A172 (cell line): ENCODE measurements at places on chromosomes 13 and 19.

GRCh38 chr13:20015763-20016162 is 57.2 kb downstream of the ZMYM2 start:
- DNase-seq: no peak

GRCh38 chr13:105278943-105279381 is 1256.5 kb downstream of the EFNB2 start:
- DNase-seq: no peak

GRCh38 chr19:48325265-48325910 is at the start of gene EMP3:
Gene EMP3 (plus strand): TSS chr19:48325552. CDS start chr19:48326845, 1,293 bp downstream.
- peak; percentile 82 for DNase-seq

DNA sequence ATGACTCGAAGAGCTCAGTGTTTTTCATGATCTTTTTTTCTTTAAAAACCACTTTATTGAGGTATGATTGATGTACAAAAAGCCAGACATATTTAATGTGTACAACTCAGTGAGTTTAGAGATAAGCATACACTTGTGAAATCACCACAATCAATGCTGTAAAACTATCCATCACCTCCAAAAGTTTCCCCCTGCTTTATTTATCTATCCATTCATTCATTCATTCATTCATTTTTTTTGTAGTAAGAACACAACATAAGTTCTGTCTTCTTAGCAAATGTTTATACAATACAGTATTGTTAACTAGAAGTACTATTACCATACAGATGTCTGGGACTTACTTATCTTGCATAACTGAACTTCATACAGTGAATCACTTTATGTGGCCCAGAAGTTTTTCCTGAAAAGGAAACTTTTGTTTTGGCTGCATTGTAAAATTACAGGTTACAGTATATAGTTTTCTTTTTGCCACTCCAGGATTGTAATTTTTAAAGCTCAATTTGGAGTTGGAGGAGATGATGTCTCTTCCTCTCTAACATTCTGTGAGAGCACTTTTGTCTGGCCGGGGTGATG is 6.7 kb downstream of the RAP2A start:
- DNase-seq: no peak

DNA sequence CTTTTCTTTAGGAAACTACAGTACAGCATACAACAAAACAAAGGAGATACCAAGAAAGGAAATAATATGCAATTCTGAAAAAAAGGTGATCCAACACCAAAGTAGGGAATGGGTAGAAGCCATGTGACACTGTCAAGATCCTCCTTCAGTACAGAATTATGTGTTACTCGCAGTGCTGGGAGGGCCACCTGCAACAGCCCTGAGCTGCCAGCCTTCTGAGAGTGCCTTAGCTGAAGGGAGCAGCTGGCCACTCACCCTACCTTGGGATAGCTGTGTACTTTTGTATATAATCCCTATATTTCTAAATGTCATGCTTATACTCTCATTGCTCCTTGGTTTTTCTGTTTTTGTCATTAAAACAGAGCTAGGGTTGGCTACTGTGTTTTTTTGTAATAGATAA is 1518.2 kb upstream of the PCDH20 start:
- DNase-seq: no peak

DNA sequence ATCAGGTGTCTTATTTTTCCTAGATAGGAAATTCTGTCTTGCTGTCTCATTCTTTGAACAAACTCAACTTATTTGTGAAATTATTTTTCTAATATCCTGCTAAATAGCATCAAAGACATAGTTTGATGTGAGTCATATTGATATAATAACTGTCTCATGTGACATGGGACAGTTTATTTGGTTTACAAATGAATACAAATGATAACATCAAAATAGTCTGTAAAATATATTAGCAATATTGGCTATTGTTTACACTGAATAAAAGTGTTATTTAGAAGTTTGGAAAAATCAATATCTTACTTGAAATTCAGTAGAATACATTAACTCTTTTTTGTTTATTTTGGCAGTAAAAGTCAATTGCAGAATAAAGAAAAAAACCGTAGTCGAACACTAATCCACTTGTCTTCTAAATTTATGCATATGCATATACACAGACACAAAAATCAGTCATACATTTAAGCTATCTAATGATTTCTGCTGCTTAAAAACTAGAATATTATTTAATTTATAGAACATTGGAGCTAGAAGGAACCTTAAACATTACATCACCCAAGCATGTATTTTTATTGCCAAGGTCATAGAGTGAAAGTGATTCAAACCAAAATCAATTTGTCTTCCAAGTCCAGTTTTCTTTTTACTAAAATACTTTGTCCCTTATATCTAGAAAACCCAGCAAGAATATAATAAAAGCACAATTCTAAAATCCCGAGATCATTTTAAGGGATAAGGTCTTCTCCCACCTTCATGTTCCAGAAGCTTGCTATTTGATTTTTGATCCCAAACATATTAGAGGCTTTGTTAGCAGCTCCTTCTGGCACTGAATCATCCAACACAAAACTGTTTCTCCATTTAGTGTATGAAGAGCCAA is 776.5 kb upstream of the SLITRK1 start:
- no peak for DNase-seq

- DNase-seq: peak; percentile 11
These were observed 46.9 kb downstream of the FNDC3A start for GRCh38 chr13:49022472-49023144.

DNA sequence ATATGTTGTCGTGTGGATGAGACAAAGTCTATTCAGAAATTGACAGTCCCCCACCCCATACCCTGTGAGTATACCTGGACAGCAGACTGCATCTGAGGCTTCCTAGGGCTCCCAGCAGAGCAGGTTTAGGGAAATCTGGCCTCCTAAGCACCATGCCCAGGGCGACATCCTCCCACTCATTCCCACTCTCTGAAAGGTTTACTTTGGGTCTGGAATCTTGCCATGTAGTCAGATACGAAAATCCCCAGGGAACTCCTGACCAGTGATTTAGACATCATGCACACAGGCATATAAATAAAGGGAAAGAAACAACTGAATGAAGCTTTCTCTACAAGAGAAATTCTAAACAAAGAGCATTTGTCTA is 717 bp upstream of the NALCN start:
- peak; percentile 57 for DNase-seq

GRCh38 chr19:52336791-52337381 is 843 bp downstream of the ZNF610 start:
- no peak for DNase-seq

GRCh38 chr19:40627486-40628279 is 26.5 kb downstream of the LTBP4 start:
- DNase-seq: no peak

- DNase-seq: no peak
These were observed 71.3 kb downstream of the KLF12 start for GRCh38 chr13:74062933-74063332.

- DNase-seq: no peak
These were observed 302.8 kb downstream of the EFNB2 start for GRCh38 chr13:106232681-106233080.

GRCh38 chr19:12828494-12828893 is 5.9 kb downstream of the RTBDN start:
- DNase-seq: no peak

DNA sequence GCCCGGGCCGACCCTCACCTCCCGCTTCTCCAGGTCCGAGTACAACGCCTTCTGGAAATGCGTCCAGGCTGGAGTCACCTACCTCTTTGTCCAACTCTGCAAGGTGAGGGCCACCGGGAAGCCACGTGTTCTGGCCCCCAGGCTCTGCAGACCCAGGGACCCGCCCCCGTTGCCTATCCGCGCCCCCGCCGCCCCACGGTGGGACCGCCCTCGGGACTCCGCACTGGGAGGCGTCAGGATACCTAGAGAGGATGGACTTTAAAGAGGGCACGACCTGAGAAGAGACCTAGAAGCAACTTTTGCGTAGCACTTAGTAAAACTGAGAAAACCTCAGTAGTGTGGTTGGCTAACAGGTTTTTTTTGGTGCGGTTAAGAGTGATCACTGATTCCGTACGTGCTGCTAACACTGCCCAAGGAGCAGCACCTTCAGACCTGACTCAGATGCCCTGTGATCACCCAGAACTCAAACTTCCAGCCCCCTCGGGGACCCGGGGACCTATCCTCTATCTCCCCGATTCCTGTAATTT is 492 bp downstream of the TMEM147 start:
- DNase-seq: peak; percentile 11

- no peak for DNase-seq
These were observed 133.3 kb downstream of the SOX1 start for GRCh38 chr13:112200200-112200599.

GRCh38 chr13:94550062-94550738 is 45.8 kb downstream of the TGDS start:
- peak; percentile 59 for DNase-seq

DNA sequence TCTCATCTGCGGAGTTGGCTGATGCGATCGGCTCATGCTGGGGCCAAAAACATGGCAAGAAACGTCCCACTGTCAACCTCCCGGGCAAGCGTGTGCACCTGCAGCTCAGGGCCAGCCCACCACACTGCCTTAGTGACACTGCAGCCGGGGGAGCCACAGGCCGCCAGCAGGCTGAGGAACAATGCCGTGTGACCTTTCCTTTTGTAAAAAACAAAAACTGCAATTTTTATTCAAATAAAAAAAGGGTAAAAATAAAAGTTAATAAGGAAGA is 18.8 kb upstream of the TMEM255B start:
- no peak for DNase-seq

DNA sequence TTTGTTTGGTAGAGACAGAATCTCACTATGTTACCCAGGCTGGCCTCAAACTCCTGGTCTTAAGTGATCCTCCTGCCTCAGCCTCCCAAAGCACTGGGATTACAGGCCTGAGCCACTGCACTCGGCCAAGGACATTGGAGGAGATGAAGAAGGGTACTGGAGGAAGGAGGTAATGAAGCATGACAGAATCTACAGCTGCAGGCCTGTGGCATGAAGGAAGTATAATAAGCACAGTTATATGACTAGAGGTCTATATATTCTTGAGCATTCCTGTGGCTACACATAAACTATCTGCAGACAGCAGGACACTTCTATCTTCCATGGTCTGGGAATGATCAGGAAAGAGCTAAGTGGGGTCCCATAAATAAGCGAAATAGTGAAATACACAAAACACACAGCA is 18.2 kb downstream of the ZNF565 start:
- no peak for DNase-seq

GRCh38 chr19:9037400-9038062 is 27.3 kb upstream of the MUC16 start:
- no peak for DNase-seq

DNA sequence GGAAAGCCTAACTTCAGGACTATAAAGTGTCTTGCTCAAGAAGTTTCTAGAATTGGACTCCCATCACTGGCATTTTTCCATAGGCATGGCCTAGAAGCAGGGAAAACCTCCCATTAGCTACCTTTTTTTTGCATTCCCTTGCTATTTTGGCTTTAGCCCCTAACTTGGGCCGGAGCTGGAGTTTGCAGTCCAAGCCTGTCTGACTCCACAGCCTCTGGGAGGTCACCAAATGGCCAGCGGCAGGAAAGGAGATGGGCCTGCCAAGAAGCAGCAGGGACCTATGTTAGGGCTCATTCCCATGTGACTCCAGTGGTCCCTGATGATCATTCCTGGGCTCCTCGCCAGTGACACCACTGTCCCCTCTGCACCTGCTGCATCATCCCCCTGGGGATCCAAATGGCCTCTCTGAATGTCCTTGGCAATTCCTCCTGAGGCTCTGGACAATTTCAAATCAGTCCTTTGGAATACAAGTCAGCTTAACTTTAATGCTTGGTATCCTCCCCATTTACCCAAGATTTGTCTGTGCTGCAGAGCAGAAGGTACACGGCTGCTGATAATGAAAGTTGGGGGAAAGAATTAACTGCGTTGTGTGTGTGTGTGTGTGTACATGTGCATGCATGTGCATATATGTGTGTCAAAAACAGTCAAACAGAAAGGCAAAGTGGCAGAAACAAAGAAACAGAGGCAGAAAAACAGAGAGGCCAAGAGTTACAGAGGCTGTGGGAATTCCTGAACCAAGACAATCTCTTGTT is 69.8 kb upstream of the SERP2 start:
- DNase-seq: no peak

DNA sequence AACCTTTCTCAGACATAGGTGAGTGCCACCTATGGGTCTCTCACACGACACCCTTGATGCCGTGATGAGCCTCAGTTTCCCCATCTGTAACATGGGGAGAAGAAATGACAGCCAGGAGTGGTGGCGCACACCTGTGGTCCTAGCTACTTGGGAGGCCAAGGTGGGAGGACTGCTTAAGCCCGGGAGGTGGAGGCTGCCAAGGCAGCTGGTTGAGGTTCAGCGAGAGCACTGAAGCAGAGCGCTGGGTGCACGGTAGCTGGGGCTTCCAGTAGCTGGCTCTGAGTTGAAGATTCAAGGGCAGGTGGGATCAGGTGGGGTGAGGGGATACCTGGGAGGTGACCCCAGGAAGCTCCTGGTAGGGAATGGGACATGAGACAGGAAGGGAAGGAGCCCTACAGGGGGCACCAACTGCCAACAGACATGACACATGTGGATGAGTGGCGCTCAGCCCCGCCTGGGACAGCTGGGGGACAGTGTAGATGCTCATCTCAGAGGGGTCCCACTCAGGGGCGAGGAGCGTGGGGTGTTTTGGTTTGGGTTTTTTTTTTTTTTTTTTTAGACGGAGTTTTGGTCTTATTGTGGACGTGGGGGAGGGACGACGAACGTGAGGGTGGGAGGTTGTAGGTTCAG is 6.5 kb upstream of the SSBP4 start:
- no peak for DNase-seq

DNA sequence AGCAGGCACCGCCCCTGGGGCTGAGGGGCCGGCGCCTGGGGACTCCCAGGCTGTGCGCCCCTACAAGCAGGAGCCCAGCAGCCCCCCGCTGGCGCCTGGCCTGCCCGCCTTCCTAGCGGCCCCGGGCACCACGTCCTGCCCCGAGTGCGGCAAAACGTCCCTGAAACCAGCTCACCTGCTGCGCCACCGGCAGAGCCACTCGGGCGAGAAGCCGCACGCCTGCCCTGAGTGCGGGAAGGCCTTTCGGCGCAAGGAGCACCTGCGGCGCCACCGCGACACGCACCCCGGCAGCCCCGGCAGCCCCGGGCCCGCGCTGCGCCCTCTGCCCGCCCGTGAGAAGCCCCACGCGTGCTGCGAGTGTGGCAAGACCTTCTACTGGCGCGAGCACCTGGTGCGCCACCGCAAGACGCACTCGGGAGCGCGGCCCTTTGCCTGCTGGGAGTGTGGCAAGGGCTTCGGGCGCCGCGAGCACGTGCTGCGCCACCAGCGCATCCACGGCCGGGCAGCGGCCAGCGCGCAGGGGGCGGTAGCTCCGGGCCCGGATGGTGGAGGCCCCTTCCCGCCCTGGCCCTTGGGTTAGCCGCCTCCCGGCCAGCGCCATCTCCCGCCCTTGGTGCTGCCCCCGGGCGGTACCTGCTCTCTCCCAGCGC is 16.1 kb upstream of the GALP start:
- no peak for DNase-seq

- no peak for DNase-seq
These were observed 110.8 kb upstream of the POSTN start for GRCh38 chr13:37709318-37709717.

- DNase-seq: no peak
These were observed at the start of gene C19orf67 for GRCh38 chr19:14085309-14085995. Gene C19orf67 (minus strand): TSS chr19:14085783. CDS start chr19:14085627, 156 bp downstream.
